ENCODE measurements at places on chromosomes 2 and 18.

- DNase-seq: no peak
Measured at GRCh38 chr2:3642521-3643215, 15.3 kb upstream of the ALLC start.

DNA sequence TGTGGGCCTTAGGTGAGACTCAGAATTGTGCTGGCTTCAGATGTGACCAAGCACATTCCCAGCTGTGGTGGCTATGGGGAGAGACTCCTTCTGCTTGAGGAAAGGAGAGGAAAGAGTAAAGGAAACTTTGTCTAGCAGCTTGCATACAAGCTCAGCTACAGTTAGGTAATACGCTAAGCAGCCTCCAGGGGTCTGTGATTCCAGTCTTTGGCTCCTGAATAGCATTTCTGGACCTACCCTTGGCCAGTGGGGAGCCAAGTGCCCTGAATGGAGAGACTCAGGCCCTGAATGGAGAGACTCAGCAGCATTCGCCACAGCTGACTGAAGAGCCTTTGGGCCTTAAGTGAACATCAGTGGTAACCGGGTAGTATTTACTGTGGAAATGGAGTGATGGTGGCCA, 227.4 kb upstream of the CDH7 start:
- no peak for DNase-seq

DNA sequence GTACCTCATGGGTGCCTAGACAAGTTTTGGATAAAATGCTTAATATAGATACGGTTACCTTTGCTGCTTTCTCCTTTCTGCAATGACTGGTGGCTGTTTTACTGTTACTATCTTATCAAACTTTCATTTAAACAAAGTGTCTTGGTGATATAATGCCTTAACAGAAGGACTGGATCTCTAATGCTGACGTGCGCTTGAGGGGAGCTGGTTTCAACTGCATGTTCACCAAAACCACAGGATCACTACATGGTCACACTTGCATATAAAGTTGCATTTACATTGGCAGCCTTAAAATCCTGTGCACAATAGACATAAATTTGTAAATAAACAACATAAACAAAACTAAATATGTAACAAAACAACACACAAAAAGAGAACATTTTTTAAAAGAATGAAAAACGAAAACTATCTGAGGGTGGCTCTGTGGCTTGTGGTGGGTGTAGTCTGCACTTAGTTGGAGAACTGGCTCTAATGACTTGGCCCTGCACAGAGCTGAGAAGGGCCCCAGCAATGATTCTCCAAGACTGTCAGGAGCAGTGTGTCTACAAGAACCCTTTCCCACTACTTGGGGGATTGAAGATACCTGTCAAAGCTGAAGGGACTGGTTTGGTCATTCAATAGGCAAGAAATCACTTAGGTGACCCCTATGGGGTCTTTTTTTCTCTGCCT, 135.5 kb downstream of the UXS1 start:
- no peak for DNase-seq

- no peak for DNase-seq
Measured at GRCh38 chr2:128496700-128497099, 178.0 kb upstream of the HS6ST1 start.

GRCh38 chr2:101698844-101699754, 1.6 kb downstream of the MAP4K4 start:
- DNase-seq: no peak

DNA sequence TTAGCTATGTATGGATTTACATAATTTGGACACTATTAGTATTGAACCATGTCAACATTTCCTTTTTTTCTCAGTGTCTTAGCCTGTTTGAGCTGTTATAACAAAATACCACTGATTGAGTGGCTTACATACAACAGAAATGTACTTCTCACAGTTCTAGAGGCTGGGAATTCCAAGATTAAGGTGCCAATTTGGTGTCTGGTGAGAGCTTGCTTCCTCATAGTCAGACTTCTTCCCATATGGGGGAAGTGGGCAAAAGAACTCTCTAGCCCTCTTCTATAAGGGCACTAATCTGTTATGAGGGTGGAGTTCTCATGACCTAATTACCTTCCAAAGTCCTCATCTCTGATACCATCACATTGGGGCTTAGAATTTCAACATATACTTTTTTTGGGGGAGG, 12.6 kb downstream of the ZNF804A start:
- DNase-seq: no peak

GRCh38 chr2:7024261-7024660, 107.0 kb downstream of the RNF144A start:
- no peak for DNase-seq

- no peak for DNase-seq
Measured at GRCh38 chr2:146412625-146413024, 1432.2 kb upstream of the ACVR2A start.
